Hematopoietic multipotent progenitor cell treated with erythropoietin and hydrocortisone succinate and interleukin-3 and kit ligand, for 8 days (in vitro differentiated cells): ENCODE measurements at places on chromosomes 1 and 21.

DNA sequence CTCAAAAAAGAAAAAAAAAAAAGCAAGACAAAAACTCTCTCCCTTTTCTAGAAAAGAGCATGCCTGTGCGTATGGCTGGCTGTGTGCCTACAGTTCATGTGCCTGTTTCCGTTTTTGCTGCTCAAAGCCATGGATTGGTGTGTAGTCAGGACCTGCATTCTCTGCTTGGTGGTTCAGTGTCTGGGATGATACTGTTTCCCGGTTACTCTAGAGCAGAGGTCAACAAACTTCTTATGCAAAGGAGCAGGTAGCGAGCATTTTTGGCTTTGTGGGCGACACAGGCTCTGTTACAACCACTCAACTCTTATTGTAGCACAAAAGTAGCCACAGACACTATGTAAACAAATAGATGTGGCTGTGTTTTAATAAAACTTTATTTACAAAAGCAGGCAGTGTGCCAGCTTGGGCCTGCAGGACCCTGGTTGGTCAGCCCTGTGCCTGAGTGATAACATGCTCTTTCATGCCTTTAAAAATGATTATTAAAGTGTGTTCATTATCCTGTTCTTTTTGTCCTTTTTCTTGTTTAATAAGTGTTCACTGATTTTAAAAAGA is 524.2 kb downstream of the KIF26B start:
- DNase-seq = no peak

- no peak for DNase-seq
Measured at GRCh38 chr1:163381487-163382184, 59.9 kb downstream of the NUF2 start.

GRCh38 chr1:204711947-204712701 is 26.6 kb upstream of the LRRN2 start:
- no peak for DNase-seq

GRCh38 chr1:10882069-10882468 is 85.6 kb upstream of the CASZ1 start:
- no peak for DNase-seq

DNA sequence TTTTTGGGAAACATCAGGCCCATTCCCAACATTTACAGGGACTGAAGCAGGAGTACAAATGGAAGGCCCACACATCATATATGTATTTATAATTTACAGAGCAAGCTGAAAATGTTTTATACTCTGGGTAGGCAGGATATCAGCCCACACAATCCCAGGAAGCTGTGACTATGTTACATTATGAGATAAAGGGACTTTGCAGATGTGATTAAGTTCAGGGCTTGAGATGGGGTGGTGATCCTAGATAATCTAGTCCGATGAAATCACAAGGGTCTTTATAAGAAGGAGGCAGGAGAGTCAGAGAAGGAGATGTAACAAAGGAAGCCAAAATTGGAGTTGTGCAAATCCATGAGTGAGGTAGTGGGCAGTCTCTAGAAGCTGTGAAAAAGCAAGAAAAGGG is 160.5 kb downstream of the PDE4B start:
- DNase-seq = no peak

DNA sequence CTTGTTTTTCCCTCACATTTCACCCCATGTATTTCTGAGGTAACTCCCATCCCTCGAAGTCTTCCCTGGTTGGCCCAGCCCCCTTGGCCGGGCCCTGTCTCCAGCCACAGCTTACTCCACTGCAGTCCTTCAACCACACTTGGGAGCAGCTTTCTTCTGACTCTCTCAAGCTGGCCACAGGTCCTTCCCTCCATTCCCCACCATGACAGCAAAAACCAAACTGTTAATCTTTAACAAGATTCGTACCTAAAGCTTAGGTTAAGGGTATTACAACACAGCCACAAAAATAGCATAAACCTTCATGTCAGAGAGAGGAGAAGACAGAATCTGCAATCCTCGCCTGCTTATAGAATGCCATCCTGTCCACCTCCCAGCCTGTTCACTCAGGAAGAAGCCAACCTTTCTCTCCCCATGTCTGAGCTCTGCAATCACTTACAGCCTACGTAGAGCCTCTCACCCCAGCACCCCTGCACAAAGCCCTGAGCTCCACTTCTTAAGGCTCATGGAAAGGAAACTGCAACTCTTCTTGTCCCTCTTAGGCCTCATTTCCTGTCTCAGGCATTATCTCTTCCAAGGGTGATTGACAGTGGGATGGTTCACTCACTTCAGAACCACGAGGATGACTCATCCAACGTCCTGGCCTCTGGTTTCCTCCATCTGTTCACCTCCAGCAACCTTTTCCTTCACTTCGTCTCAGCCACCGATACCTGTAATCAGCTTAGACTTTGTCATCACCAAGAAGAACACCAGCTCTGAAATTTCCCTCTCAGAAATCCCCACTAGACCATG is 72.8 kb downstream of the CD2 start:
- DNase-seq = peak; percentile 85

DNA sequence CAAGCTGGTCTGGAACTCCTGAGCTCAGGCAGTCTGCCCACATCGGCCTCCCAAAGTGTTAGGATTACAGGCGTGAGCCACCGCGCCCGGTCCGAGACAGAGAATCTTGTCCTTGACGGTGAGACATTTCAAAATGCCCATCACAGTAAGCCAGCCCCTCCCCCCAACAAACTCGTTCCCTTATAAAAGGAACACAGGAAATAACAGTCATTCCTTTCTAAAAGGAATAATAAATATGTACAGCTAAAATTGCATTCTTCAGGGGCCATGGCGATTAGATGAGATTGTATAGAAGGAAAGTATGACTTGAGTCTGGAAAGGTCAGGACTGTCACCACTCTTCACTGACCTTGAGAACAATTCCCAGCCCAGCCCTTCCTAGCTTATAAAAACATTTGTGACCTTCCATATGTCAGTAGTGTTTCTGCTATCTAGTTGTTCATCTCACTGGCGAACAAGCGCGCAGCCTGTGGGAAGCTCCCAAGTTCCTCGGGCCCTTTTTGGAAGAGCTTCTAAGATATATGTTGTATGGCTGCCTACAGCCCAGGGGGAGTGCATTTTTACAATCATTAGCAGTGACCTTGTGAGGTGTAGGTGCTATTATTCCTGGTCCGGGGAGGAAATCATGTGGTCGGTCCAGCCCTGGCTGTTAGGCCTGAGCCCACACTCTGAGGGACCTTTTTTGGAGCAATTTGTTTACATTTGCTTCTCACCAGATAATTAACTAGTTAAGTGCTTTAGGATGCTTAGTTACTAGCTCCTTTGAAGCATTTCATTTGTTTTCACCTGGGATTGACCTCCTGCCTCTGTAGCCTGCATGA is 8.7 kb downstream of the SZRD1 start:
- DNase-seq = no peak

- no peak for DNase-seq
Measured at GRCh38 chr1:63864224-63864641, 90.4 kb downstream of the ROR1 start.

- DNase-seq = no peak
Measured at GRCh38 chr1:209983953-209984352, 45.9 kb downstream of the SYT14 start.

DNA sequence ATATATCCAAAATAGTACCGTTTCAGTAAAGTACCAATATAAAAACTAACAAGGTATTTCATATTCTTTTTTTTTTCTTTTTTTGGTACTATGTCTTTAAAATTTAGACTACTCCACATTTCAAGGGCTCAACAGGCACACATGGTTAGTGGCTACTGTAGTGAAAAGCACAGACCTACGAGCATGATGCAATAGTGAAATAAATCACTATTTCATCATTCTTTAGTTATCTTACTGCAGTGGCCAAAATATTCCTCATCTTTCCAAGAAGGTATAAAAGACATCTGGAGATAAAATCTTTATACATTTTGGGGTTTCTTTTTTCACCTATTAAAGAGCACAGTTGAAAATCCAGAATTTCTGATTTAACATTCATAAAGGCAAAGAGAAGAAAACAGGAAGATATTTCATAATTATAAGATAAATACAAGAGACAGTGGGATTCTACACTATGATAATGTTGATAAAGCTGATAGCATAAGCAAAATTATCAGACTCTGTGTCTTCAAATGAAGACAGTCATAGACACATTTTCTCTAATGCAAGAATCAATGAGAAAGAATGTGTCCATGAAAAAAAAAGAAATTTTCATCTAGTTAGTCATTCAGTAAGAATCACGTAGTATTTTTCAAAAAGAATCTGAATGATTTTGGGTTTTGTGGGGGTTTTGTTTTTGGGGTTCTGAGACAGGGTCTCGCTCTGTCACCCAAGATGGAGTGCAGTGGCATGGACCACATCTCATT is 41.9 kb downstream of the CEP170 start:
- DNase-seq = no peak

GRCh38 chr1:162741574-162741973 is 48.9 kb upstream of the HSD17B7 start:
- DNase-seq = no peak

DNA sequence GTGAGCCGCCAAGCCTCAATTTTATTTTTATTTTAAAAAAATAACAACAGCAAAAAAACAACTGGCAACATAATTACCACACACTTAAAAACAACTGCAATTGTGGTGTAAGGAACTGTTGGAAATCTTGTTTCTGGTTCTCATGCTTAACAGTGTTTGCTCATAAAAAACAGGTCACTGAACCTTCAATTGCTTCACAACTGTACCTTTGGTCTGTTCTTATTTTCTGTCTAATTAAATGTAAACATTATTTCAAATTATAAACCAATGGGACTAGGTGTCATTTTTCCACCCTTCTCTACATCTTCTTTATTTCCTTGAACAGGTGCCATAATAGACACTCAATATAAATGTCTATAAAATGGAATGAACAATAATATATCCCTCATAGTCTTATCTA is 68.4 kb upstream of the CHRM3 start:
- DNase-seq = no peak

- DNase-seq = peak; percentile 54
Measured at GRCh38 chr1:20787840-20788795, 1.0 kb upstream of the HP1BP3 start.

GRCh38 chr1:20166051-20166450 is 19.8 kb upstream of the UBXN10 start:
- no peak for DNase-seq

- DNase-seq = peak; percentile 56
Measured at GRCh38 chr1:12296016-12296415, 66.2 kb downstream of the VPS13D start.

- no peak for DNase-seq
Measured at GRCh38 chr1:244349103-244349531, 102.6 kb downstream of the ADSS2 start.

DNA sequence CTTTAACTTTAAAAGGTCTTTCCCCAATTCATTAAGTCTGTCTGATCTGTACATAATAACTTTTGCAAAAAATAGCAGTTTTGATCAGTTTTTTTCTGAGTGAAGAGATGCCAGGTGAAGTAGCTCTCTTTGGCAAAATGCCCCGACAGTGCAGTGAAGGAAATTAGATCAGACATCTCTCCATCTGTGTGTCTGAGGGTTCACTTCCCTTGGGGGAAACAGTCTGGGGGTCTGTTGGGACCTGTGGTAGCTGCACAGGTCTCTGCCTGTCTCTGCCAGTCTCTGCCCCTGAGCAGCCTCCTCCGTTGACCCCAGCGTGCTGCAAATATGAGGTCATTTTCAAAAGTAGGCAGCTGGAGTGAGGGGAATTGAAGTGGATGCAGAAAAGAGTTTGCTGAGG is 54.5 kb downstream of the TBCE start:
- no peak for DNase-seq

DNA sequence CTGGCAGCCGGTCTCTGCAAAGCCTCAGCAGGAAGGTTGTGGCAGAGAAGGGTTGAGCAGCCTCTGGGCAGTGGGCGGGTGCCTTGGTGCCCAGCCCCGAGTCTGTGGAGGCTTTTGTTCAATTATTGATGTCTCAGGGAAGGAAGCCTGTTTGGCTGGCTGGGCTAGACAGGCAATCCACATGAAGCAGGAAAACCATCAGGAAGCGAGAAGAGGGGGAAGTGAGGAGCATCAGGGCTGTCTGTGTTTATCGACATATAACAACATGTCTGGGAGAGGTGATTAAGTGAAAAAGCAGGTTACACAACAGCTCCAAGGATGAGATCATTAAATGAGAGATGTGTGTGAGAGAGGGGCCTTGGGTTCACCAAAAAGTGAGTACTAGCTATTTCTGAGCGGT is 105.4 kb downstream of the UBE2U start:
- DNase-seq = no peak

GRCh38 chr21:25370311-25370744 is 237.0 kb downstream of the MRPL39 start:
- no peak for DNase-seq

- no peak for DNase-seq
Measured at GRCh38 chr1:15049067-15049466, 104.5 kb upstream of the TMEM51 start.

DNA sequence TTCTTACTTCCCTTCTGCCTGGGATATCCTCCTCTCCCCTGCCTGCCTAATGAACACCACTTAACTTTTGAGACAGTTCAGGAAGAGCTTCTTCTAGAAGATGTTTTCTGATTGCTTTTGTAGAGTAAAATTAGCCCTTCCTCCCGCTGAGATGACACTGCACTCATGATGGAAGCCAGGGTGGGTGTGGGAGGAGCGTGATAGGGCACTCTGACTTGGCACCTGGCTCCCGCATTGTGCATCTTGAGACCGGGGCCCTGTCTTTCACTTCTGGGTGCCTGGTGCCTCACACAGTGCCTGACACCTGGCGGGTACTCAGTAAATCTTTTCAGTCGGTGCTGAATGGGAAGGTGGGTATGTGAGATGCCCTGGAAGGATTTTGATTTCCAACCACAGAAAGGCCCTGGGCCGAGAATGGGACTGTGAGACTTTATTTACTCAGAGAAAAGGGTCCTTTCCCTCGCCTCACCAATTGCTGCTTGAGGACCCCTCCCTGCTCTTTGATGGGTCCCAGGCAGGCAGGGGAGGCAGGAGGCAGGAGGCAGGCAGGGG is 6.8 kb downstream of the THEM5 start:
- DNase-seq = no peak
